ENCODE measurements at places on chromosomes 1 and 21.

DNA sequence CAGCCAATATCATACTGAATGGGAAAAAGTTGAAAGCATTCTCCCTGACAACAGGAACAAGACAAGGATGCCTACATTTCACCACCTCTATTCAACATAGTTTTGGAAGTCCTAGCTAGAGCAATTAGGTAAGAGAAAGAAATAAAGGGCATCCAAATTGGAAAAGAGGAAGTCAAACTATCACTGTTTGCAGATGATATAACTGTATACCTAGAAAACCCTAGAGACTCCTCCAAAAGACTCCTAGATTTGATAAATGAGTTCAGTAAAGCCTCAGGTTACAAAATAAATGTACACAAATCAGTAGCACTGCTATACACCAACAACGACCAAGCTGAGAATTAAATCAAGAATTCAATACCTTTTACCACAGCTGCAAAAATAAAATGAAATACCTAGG, 171.3 kb upstream of the HP1BP3 start:
- DNase-seq: no peak

GRCh38 chr1:26154750-26155149, 4.1 kb upstream of the FAM110D start:
- no peak for DNase-seq

- DNase-seq: no peak
Measured at GRCh38 chr1:155979597-155980343, 1.4 kb upstream of the ARHGEF2 start.

GRCh38 chr21:10521091-10521598, at the start of gene TPTE:
TSS of gene TPTE (plus strand) at chr21:10521583. CDS start at chr21:10538724, 17,141 bp downstream.
- DNase-seq: no peak

DNA sequence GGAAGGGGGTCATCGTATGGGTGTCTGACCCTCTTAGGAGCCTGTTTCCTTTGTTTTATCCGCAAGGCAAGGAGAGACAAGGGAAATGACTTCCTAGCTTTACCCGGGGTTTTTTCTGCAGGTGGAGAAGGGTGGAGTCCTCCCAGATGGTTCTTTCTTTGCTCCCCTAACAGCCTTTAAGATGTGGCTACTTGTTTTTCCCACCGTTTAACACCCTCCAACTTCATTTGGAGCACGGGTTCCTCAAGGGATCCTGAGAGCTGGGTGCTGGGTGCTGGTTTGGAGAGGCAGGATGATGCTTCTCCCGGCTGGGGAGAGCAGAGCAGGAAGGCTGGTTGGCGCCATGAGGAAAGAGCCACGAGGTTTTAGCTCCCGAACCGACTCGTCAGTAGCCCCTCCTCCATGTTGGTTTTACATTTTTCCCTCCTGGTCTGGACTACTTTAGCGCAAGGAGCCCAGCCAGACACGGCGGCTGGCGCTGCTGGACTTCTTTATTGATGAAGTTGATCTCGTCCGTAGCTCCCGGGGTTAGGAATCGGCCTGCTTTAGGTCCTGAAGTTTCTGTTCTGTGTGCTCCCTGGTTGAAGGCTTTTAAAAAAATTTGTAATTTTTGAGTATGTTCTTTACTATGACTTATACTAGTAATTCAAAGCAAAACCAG, 1.4 kb downstream of the UCK2 start:
- DNase-seq: peak; percentile 68

DNA sequence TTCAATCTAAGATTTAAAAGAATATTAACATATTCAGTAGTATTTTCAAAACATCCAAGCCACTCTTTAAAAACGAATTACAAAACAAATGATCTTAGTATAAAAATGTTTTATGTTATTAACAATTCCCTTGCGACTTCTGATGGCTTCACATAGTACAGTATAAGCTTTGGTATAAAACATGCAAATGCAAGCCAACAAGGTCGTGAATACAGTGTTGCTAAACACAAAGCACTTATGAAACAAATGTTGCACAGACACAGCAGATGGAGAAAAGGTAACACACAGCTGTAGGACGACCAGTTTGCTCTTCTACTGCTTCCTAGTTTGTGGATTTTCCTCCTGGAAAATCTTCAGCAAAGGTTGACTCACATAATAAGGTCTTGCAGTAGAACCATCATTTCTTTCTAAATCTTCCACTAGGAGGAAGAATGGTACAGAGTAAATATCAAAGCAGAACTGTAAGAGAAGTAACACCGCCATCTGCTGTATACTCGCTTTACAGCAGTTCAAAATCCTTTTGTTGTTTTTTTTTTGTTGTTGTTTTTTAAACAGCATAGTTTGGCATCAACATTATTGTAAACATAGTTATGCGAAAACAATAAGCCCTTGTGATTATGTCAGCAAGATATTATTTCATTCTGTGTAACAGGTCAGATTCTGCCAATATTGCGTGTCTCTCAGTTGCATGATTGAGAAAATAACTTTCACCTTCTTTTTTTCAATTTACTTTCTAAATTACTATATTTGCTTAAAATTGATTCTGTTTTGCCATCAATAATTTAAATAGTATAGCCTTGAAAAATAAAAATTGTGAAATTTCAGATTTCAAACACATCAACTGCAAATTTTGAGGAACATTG, 69.5 kb downstream of the LHX8 start:
- peak; percentile 57 for DNase-seq

DNA sequence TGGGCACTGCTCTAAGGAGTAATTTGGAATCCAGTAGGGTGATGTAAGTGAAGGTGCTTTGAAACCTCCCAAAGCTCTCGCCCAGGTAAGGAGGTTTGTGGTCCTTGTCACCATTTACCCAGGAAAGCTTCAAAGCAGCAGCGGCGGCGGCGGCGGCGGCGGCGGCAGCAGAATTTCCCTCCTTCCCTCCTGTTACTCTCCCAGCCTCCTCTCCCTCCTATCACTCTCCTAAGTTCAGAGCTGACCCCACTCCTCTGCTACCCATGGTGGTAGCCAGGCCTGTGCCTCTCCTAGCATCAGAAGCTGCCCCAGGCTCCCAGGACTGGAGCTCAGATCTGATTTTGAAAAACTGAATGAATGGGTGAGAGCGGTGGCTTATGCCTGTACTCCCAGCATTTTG, 60.7 kb downstream of the ACBD3 start:
- no peak for DNase-seq

DNA sequence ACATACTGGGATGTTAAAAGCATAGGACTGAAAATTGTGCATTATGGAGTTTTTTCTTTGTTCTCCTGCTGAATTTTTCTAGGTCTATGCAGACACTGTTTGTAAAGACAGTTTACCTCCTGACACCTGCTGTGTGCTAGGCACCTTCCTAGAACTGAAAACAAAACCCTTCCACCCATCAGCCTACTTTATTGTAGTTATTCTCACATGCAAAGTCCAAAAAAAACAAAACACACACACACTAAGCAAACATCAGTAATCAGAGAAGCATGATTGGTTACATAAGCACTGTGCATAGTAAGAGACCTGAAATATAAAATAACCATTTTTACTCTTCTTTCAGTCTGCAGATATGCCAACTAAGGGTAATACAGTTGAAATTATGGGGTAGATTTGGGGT, 195.1 kb downstream of the CRB1 start:
- no peak for DNase-seq

DNA sequence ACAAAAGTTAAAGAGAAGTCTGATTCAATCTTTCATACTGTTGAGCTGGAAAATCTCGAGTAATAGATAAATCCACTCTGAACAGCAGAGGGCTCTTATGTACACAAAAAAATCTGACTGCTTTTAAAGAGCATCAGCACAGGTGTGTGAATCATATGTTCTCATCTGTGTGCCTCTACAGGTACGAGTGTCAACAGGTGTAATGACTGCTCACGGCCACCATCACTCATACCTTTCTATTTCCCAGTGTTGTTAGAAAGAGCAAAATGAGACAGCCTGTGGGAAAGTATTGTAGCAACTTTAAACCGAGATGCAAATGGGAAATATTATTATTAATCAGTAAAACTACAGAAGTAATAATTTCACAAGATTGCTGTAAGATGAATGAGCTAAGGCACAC, 49.0 kb upstream of the SCAF4 start:
- DNase-seq: peak; percentile 19

GRCh38 chr1:16724718-16725438, 15.4 kb upstream of the RNU1-4 start:
- no peak for DNase-seq

- DNase-seq: no peak
Measured at GRCh38 chr1:179046808-179047635, 21.3 kb downstream of the FAM20B start.

- no peak for DNase-seq
Measured at GRCh38 chr1:92707292-92707691, 77.6 kb downstream of the EVI5 start.

DNA sequence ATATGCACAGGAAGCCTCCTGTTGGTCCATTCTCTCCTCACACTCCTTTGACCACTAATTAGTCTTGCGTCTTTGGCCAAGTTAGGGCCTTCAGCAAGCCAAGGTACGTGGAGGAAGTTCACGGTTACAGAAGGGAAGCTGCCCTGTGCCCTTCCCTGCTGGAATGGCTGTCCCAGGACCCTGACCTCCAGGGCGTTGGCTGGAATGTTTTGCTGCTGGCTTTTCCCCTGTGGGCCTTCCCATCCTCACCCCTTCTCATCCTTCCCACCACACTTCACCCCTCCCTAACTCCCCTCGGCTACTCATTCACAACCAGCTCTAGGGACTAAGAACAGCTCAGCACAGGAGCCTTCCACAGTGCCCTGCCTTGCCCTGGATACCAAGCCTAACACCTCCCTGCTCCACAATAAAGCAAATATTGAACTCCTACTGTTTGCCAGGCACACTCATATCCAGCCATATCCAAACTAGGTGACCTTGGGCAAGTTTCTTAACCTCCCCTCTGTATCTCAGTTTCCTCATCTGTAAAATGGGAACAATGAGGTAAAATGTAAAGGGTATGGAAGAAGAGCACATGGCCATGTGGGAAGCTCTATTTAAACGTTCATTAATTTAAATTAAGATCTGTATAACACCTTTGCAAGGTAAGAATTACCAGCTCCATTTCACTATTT, 8.8 kb upstream of the CDCP2 start:
- DNase-seq: no peak

DNA sequence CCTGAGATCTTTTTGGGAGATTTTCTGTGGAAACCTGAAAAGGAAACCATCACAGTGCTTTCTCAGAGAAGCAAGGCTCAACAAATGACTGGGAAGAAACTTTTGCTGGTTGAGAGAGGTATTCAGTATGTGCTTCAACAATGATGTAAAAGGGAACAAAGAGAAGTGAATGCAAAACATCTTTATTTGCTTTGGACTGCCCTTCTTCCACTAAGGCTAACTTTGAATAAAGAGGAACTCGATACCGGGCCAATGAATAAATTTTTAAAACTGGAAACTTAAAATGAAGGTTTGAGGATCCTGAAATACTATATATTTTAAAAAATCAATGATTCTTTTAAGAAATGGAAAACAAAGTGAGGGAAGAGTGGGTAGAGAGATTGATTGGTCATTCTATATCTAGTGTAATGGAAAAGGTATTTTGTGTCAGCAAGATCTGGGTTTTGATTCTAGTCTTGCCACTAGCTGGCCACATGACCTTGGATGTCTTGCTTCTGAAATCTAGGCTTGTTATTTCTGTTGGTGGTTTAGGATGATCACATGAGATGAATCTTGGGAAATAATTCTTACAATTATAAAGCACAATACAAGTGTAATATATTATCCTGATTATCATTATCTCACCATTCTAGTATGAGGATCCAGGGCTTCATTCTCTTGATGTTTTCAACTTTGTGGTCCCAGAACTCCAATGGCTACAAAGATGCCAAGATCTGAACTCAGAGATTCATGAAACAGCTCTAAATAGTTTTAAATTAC, 34.6 kb upstream of the APOBEC4 start:
- no peak for DNase-seq
